ENCODE measurements at places on chromosomes 1 and 21.

DNA sequence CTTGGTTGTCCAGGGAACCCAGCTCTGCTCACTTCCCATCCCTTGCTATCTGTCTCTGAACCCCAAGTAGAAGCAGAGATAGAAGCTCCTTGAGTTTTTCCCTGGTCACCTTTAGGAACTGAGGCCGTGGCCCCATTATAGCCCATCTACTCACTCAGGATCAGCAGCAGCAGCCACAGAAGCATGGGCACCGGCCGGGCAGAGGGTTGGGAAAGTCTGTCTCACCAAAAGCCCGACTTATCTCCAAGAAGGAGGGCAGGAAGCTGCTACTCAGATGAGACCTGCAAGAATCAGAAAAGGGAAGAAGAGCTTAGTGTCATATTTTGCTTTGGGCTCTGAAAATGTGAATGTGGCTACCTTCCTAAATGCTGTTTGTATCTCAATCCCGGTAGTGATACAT is 264 bp downstream of the FCRL3 start:
- DNase-seq = no peak

- DNase-seq = no peak
Measured at GRCh38 chr21:34625030-34625593, 10.2 kb upstream of the RCAN1 start.

GRCh38 chr1:17558954-17559614 is 19.6 kb downstream of the ARHGEF10L start:
- no peak for DNase-seq

DNA sequence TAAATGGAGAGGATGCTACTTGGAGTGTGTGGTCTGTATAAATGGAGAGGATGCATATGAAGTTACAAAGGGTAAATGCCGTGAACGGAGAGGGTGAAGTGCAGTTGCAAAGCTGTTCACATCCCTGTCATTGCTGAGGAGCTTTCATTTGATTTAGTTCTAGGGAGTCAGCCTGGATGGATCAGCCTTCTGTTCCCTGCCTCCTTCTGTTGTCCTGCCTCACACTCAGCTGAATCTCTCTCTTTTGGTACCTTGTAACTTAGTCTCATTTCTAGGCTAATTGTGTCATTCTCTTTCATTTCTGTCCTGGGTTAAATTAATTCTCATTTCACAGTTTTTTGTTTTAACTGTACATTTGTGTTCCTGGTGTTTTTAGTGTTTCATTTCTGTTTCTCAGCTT is 133.2 kb upstream of the COL6A1 start:
- DNase-seq = no peak

- no peak for DNase-seq
Measured at GRCh38 chr1:26277719-26278118, 2.2 kb upstream of the SH3BGRL3 start.

DNA sequence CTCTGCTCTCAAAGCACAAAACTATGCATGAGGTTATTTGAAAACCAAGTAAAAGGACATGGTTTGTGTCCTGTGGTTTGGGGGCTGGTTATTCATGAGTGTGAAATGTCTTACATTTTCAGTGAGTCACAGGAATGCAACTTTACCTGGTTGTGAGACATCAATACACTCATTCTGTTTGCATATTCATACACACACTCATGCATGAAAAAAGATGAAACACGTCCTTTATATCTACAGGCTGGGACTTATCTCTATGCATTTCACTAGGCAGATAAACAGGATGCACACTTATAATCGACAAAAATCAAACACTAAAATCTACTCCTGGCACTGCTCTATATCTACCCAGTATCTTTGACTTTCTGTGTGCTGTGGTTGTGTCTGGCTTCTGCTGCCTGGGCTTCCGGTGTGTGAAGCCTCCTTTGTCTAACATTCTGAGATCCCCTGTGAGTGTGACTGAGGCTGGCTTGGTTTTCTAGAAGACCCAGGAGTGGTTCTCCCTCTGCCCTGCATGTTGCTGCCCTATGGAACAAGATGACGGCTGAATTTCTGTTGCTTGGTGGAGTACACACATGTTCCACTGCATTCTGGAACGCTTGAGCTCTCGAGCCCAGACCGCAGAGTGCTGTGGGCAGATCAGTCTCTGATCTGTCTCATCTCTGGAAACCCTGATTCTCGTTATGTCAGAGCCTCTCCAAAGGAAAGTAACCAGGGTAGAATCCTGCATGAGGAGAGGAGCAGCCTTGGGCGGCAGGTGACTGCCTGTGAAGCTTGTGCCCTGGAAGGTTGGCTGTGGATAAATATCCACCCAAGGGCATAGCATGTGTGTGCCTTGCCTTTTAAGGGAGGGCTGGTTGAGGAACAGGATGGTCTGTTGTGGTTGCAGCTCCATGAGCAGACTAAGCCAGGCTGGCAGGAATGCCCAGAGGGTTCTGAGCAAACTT is 19.7 kb upstream of the FASLG start:
- DNase-seq = peak; percentile 62

GRCh38 chr1:14930247-14930965 is 223.1 kb upstream of the TMEM51 start:
- no peak for DNase-seq

GRCh38 chr1:19101244-19101643 is 108.8 kb downstream of the UBR4 start:
- no peak for DNase-seq

DNA sequence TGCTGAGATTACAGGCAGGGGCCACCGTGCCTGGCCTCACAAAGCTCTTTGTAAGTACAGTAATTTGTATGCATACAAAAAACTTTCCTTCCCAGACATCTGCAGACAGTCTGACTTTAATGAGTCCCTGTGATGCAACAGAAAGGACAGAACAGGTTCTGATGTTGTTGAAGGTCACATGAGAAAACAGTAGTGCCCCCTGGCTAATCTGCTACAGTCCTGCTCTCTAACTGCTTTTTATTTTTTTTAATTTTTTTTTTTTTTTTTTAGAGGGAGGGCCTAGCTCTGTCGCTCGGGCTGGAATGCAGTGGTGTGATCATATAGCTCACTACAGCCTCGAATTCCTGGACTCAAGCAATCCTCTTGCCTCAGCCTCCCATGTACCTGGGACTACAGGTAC is 36.7 kb downstream of the ACBD3 start:
- no peak for DNase-seq

DNA sequence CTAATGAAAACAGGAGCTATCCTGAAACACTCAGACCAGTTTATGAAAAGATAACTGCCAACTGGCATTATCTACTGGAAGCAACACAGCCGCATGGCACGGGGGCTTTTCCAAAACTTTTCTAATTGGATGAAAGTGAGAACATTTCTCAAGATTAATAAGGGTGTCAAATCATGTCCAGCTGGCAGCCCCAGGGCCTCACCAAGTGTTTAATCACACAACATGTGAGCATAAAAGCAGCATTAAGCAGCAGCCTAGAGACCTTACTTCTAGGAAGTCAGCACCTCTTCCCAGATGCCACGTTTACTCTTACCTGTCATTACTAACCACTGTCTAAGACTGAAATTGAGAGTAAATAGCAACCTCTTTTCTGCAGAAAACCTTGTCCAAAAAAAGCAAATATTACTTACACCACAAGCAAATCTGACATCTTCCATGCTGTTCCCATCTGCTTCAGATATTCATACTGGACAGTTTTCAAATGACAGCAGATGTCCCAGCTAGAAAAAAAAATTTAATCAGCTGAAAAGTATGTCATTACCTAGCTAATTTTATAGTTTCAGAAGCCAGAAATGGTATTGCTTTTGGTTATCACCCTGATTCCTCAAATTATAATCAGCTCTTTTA is 341.5 kb upstream of the ZP4 start:
- DNase-seq = no peak

DNA sequence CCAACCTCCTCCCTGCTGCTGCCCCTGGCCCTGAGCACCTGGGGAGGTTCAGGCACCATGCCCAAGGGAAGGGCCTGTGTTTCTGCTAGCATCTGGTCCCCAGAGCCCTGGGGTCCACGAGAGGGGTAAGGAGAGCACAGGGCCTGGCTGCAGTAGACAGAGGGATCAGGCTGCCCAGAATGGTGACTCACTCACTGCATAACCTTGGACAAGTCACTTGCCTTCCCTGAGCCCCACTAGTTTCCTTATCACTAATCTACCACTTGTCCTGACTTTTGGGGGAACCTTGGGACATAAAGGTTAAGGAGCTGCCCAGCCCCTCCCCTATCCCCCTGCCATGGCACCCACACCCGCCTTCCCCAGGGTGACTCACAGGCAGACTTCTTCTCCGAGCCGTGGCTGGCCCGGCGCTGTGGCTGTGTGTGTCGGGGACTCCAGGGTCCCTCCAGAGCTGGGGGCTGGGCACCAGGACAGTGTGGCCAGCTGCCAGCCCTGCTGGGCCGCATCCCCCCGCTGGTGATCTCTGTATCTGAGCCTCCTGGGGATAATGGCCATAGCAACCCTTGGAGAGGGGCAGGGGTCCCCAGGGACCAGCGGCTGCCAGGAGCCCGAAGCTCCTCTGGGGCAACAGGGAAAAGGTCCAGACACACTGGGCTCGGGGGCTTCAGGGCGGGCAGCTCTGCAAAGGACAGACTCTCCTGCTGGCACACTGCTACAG is 4.0 kb downstream of the ARHGEF19 start:
- DNase-seq = no peak

GRCh38 chr1:110240476-110241210 is 30.5 kb downstream of the KCNC4 start:
- no peak for DNase-seq

DNA sequence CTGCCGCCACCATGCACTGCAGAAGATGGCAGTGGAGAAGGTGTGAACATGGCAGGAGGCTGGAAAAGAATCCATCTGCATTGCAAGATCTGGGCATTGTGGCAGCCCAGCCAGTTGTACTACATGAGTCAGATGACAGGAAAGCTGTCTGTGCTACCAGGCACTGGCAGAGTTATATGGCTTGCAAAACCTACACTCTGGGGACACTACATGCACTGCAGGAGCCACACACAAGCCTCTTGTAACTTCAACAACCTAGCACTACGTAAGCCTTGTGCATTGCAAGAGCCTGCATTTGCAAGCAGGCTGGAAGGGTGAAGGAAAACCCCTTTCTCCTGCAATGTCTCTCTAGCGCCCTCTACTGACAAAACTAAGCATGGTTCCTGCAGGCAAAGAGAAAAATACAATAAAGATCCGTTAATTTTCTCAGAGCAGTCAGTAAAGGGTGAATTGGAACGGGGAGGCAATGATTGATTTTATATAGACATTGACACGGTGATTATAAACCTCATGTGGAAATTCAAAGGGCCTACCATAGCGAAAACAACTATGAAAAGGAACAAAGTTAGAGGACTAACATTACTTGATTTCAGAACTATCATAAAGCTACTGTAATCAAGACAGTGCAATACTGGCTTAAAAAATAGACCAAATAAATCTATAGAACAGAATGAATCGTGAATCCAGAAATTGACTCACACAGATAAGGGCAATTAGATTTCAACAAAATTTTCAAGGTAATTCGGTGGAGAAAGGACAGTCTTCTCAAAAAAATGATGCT is 26.2 kb upstream of the DYNLT5 start:
- DNase-seq = peak; percentile 65

DNA sequence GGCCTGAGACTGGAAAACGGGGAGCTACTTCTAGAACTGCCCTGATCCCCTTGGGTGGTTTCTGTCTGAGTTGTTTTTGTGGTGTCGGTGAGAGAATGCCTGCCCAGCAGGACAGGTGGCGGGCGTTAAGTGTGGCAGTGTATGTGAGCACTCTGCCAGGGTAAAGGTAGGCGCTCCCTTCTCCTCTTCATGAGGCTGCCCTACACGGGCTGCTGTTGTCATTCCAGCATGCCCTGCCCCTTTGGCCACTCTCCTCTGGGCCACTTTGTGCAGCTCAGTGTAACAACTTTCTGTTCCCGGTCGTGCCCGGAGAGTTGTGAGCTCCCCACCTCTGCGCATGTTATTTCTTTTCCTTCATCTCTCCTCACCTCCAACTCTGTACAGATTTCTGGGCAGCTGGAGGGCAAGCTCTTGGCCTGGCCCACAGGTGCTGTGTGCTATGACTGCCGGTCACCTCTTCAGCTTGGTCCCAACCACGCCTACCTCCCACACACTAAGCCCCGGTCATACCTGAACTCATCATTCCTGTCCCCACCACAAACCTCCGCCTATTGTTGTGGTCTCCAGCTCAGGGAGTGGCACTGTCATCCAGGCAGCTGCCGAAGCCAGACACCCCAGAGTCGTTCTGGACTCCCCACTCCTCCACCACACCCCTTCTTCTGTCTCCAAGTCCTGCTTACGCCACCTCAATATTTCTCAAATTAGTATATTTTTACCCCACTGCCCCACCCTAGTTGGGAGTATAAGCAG is 69.0 kb downstream of the GADD45A start:
- no peak for DNase-seq

- no peak for DNase-seq
Measured at GRCh38 chr1:209335178-209335577, 248.3 kb upstream of the CAMK1G start.

DNA sequence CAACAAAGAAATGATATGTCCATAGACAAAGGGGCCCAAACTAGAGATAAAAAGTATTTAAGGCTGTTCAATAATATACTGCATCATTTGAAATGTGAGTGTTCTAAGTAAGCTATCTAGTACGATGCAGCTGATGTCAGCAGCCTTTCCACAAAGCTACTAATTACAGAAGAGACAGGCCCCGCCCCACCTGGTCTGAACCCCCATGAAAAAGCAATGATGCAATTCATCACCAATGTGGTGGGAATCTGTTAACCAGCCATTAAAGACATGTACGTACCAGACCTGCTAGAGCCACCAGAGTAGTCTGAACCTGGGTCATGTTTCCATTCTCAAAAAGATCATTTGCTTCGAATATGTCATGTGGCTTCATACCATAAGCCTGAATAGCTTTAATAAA is 25.1 kb downstream of the CNN3 start:
- DNase-seq = no peak

GRCh38 chr1:97066860-97067259 is 345.3 kb downstream of the PTBP2 start:
- no peak for DNase-seq

GRCh38 chr1:6922096-6922931 is 137.1 kb downstream of the CAMTA1 start:
- no peak for DNase-seq

- no peak for DNase-seq
Measured at GRCh38 chr1:1487701-1488100, 16.1 kb downstream of the ATAD3B start.

GRCh38 chr1:8249838-8250237 is 68.1 kb upstream of the SLC45A1 start:
- DNase-seq = no peak

DNA sequence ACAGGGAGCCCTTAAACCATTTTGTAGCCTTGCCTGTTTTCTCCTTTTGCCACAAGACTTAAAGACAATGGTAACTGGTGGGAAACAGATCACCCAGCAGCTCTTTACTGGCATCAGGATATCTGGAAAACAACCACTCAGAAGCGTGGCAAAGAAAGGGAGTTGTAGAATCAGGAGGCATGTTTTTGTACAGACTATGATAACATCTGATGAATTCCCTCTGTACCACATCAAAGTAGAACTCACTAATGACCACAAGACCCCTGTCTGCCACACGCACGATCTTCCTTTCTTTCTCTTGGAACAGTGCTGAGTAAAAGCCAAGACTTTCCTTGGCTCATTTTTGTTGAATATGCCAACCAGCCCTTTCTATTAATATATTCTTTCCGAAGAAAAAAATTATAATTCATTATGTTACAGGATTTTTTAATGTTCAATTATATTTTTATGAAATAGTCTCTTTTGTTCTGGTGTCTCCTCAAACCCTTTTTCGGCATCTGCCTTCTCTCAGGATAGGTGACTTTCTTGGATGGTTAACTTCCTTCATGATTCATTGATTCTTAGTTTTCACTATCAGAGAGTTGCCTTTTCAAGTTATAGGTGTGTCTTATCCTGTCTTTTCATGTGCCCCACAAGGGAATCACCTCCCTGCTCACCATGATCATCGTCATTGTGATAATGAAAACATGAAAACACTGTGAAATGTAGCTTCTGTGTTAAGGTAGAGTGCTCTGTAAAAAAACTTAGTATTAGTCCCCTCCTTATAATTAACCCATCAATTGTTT is 7.9 kb upstream of the PHGDH start:
- no peak for DNase-seq
